ENCODE measurements at places on chromosomes 4 and X. TPM values are rescaled to one million over a fixed set of nuclear protein-coding genes. Genes with fewer than 3 reads are reported as not detected.

The ADGRG4 gene
- polyA plus RNA-seq, result 0.03 TPM

The FGF13 gene
- 4.1 TPM for polyA plus RNA-seq

The CLIC2 gene
- 6.3 TPM for polyA plus RNA-seq

The WDFY3 gene
- polyA plus RNA-seq, result 26.8 TPM

The PLCXD1 gene
- polyA plus RNA-seq, result 5.4 TPM

The SPANXN4 gene
- polyA plus RNA-seq, result not detected

The GRIA3 gene
- 2.2 TPM for polyA plus RNA-seq

The KLHL13 gene
- polyA plus RNA-seq, result 27.9 TPM

The OTUD6A gene
- polyA plus RNA-seq, result not detected

The PPM1K gene
- 8.1 TPM for polyA plus RNA-seq

The GIMD1 gene
- not detected for polyA plus RNA-seq

The KCNE5 gene
- 0.12 TPM for polyA plus RNA-seq

The NUP54 gene
- 49.3 TPM for polyA plus RNA-seq

The HMX1 gene
- polyA plus RNA-seq, result not detected

The AFM gene
- polyA plus RNA-seq, result not detected

The CXorf65 gene
- not detected for polyA plus RNA-seq

The CXCL11 gene
- 0.03 TPM for polyA plus RNA-seq

The TMPRSS11E gene
- polyA plus RNA-seq, result not detected

DNA sequence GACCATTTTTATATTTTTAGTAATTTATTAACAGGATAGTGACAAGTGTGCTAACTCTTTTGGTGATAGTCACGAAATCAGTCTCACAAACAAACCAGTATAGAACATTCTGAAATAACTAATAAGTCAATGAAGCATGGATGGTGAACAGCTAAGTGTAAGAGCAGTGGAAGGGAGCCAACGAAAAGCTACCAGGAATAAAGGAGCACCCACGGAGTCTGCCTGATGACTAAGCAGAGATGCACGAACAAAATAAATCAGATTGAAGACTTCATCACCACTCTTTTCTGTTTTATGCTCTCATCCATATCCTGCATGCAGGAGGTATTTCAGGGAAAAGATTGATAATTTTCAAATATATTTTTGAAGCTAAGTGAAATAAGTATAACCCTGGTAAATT is 891.1 kb upstream of the HS3ST1 start:
- peak; percentile 46 for DNase-seq

DNA sequence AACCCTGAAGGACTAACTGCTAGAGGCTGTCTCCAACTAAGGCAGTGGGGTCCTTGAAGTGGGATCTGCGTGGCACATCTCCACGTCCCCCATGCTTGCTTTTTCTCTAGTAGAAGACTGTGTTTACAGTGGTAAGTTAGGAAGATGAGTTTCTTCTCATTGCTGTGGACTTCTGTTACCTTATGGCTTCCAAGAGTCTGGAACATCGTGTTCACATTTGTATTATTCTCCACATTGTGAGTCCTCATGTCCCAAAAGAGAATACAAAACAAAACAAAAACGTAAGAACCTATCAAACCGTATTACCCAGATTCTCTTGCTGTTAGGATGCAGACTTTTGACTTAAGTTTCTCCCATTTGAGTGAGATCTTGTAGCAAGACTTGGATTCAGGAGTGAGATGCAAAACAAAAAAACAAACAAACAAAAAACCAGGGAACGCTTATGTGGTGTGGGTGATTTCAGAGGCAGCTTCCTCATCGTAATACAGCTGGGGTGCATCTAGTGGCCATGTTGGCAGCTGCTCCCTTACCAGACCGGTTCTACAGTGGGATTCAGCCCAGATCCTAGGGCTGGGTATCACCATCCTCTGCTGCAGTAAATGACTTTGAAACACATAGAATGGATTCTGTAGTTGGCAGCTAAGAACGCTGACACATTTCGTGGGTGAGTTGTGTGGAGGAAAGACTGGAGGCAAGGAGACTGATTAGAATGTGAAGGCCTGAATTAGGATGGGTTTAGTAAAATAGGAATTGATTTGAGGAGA is 41.3 kb downstream of the TMEM131L start:
- no peak for DNase-seq

GRCh38 chr4:80026100-80026499 is 46.9 kb downstream of the ANTXR2 start:
- DNase-seq, result peak; percentile 16

DNA sequence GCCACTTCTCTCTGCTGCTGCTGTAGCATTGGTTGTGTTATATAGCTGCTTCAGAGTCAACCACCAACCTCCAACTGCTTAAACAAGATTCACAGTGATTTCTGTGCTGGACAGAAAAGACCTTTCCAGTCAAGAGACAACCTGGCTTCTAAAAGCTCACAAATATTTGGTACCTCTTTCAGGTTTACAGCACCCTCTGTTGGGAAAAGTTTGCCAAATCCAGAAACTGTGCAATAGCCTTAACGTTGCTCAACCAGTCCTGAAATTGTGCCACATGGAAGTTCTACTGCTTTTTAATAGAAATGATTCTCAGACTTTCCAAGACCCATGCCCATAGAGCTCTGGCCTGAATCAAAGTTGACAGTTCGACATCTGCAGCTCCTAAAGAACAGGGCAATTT is 842.1 kb upstream of the HTR2C start:
- DNase-seq, result no peak

GRCh38 chrX:129577473-129577872 is 37.4 kb downstream of the OCRL start:
- DNase-seq, result peak; percentile 77

DNA sequence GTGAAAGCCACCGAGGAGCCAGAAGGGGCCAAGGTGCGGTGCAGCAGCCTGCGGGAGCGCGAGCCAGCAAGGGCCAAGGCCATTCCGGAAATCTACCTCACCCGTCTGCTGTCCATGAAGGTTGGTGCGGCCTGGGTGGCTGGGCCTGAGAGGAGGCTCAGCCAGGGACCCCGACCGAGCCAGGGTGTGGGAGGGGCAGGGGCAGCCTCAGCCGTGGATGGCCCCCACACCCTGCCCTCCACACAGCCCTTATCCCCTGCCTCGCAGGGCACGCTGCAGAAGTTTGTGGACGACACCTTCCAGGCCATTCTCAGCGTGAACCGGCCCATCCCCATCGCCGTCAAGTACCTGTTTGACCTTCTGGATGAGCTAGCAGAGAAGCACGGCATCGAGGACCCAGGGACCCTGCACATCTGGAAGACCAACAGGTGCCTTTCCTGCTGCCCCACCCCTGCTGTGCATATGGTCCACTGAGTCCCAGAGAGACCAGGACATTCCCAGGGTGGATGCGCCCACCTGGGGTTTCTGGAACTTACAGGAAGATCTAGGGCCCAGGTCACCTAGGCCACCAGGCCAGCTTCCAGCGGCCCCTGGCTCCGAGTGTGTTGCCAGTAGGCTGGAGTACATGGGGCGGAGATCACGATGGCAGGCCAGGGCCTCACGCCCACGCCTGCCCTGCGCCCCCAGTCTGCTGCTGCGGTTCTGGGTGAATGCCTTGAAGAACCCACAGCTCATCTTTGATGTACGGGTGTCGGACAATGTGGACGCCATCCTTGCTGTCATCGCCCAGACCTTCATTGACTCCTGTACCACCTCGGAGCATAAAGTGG is 3.4 kb upstream of the SRPK3 start:
- no peak for DNase-seq

DNA sequence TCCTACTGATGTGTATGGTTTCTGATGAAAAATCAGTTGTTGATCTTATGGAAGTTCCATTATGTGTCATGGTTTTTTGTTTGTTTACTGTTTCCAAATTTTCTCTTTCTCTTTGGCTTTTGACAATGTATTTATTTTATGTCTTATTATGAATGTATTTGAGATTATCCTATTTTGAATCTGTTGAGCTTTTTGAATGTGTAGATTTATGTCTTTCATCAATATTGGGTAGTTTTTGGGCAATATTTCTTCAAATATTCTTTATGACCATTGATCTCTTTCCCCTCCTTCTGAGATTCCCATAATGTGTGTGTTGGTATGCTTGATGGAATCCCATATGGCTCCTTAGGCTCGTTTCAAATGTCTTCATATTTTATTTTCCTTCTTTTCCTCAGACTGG is 80.5 kb upstream of the FAM47C start:
- no peak for DNase-seq

- DNase-seq, result no peak
Observed at GRCh38 chrX:143058120-143058519, 32.4 kb downstream of the SPANXN4 start.

GRCh38 chrX:127404161-127404560 is 584.6 kb downstream of the PRR32 start:
- no peak for DNase-seq

GRCh38 chr4:78529569-78530209 is 21.9 kb upstream of the ANXA3 start:
- peak; percentile 46 for DNase-seq

- DNase-seq, result no peak
Observed at GRCh38 chr4:5373327-5373726, 322.0 kb downstream of the STK32B start.

DNA sequence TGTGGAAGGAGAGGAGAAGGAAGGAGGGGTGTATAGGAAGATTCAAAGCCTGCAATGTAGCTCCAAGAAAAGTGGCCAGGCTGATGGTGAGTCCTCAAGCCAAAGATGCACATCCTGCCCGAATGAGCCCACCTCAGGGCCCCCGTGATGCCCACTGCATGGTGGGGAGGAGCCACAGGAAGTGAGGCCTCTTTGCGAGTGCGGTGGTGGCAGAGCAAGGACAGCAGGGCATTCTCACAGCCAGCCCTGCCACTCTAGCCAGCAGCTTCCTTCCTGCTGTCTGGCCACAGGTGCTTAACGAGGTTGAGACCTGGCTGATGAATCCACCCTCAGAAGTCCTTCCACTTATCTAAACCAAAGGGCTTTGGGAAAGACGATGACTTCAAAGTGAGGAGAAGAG is 55.8 kb downstream of the BCOR start:
- DNase-seq, result no peak

DNA sequence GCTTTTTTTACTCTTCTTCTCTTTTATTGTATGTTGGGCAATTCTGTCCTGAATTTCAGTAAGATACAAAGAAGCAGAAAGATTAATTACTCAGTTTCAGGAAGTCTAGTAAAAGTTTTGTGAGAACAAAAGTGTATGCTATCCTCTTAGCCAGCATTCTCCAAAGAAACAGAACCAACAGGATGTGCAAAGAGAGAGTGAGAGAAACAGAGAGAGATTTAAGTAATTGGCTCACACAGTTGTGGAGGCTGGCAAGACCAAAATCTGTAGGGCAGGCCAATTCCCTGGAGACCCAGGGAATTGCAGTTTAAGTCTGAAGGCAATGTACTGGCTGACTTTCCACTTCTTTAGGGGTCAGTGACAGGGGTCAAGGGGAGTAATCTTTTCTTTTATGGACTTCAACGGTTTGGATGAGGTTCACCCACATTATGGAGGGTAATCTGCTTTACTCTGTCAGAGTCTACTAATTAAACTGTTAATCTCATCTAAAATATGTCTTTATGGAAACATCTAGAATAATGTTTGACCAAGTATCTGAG is 59.2 kb upstream of the SLC39A8 start:
- DNase-seq, result no peak

DNA sequence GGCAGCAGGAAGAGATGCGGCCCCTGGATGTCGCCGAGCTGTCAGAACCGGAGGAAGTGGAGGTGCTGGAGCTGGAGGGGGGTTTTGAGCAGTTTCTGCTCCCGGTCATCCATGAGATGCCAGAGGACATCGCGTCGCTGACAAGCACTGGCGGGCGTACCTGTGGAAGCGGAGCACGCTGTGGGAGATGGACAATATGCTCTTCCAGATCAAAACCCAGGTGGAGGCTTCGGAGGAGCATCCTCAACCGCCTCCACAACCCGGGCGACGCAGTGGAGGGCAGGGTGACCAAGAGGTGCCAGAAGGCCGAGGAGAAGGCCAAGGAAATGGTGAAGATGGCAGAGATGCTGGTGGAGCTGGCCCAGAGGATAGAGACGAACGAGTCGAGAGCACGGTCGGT is 7.6 kb upstream of the CCNQ start:
- DNase-seq, result no peak

DNA sequence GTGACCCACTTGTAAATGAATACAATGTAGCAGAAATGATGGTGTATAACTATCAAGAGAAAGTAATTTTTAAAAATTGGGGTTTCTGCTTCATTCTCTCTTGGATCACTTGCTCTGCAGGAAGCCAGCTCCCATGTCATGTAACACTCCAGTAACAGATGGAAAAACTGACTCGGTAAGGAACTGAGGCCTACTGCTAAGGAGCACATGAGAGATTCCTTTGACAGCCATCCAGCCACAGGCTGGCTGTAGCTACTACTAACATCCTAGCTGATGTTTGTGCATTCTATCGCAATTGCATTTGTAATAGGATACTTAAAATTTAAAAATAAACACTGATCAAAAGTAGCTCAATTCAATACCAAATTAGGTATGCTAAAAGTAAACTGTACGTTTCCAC is 102.3 kb upstream of the MAB21L2 start:
- DNase-seq, result no peak

GRCh38 chr4:23728393-23728792 is 161.5 kb downstream of the PPARGC1A start:
- peak; percentile 99 for DNase-seq

DNA sequence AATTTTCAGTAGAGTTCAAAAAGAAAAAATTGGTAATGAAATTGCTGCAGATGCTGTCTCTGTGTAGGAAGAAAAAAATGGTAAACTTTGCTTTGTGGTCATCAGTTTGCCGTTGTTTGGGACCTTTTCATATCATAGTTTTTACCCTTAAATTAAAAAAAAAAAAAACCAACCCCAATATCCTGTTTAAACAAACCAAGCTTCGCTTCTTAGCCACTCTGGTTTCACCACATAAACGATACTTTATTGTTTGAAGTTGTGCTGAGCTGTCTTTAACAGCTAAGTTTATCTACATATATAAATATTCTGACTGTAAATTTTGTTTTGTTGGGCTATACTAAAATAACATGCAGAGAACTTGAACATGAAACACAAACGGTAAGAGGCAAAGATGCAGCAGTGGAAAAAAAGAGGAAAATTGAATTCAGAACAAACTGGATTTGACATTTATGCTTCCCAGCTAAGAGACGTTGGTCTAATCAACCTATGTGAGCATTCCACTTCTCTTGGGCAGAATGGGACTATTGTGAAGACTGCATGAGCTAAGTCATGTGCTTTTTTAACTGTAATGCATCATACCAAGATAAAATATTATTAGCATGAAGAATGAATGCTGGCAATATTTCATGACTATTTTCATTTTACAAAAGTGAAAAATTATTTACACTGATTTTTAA is 15.7 kb upstream of the H2AZ1 start:
- DNase-seq, result no peak

- no peak for DNase-seq
Observed at GRCh38 chr4:89992744-89993143, 98.1 kb downstream of the MMRN1 start.

- peak; percentile 76 for DNase-seq
Observed at GRCh38 chr4:139018971-139019758, 3.6 kb downstream of the NOCT start.
